ENCODE measurements at places on chromosomes 4 and X. TPM values are rescaled to one million over a fixed set of nuclear protein-coding genes. Genes with fewer than 3 reads are reported as not detected.

GRCh38 chr4:141140391-141141200 lies 7.3 kb upstream of the RNF150 start:
- DNase-seq: no peak
- no peaks in the 10 kb centered on the region for H3K27me3 ChIP-seq
- no peaks in the 10 kb centered on the region for H3K4me1 ChIP-seq
- no peak overlapping the region for H3K4me3 ChIP-seq
- H3K36me3 ChIP-seq: no peaks in the 10 kb centered on the region

The MUC7 gene
- not detected for total RNA-seq

The EDA2R gene
- 2.7 TPM for total RNA-seq

- H3K4me3 ChIP-seq: no peak overlapping the region
- no peaks in the 10 kb centered on the region for H3K27me3 ChIP-seq
- no peak overlapping the region for H3K27ac ChIP-seq
- no peak for DNase-seq
- H3K36me3 ChIP-seq: no peaks in the 10 kb centered on the region
Observed at GRCh38 chrX:150683536-150684146, 9.6 kb upstream of the MTMR1 start.

- no peaks in the 10 kb centered on the region for H3K36me3 ChIP-seq
- H3K4me3 ChIP-seq: peak overlapping the region; percentile 41
- peaks cover 32% of the 10 kb centered on the region for H3K4me1 ChIP-seq
- peak overlapping the region; percentile 91 for H3K27ac ChIP-seq
- H3K27me3 ChIP-seq: no peaks in the 10 kb centered on the region
Observed at GRCh38 chrX:118346258-118347094, 570 bp downstream of the WDR44 start.

DNA sequence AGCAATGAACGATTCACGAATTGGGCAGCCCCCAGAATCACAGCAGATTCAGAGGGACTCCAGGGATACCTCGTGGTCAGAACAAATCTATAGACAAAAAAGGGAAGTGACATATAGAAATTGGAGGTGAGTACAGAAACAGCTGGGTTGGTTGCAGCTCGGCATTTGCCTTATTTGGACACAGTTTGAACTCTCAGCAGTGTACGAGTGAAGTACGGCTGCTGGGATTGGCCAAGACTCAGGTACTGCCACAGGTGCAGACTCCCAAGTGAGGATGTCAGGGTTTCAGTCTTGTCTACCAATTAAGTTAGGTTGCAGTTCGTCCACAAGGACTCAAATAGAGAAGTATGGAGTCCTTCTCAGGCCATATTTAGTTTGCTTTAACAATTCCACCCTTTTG lies 28.2 kb downstream of the HTT-AS start:
- H3K27me3 ChIP-seq: no peaks in the 10 kb centered on the region
- H3K4me1 ChIP-seq: no peaks in the 10 kb centered on the region
- H3K27ac ChIP-seq: no peak overlapping the region
- no peak overlapping the region for H3K4me3 ChIP-seq
- DNase-seq: no peak
- H3K36me3 ChIP-seq: no peaks in the 10 kb centered on the region

- no peaks in the 10 kb centered on the region for H3K27me3 ChIP-seq
- no peak for DNase-seq
- no peaks in the 10 kb centered on the region for H3K36me3 ChIP-seq
- no peak overlapping the region for H3K27ac ChIP-seq
- H3K4me3 ChIP-seq: no peak overlapping the region
- H3K4me1 ChIP-seq: no peaks in the 10 kb centered on the region
Observed at GRCh38 chr4:119729835-119730670, 101.4 kb upstream of the PDE5A start.

- H3K27ac ChIP-seq: peak overlapping the region; percentile 65
- H3K27me3 ChIP-seq: no peaks in the 10 kb centered on the region
- DNase-seq: peak; percentile 14
- H3K4me1 ChIP-seq: peaks cover 4% of the 10 kb centered on the region
- no peak overlapping the region for H3K4me3 ChIP-seq
Observed at GRCh38 chr4:26140150-26140898, 180.5 kb upstream of the RBPJ start.

- peaks cover 18% of the 10 kb centered on the region for H3K4me1 ChIP-seq
- DNase-seq: peak; percentile 32
- H3K4me3 ChIP-seq: no peak overlapping the region
Observed at GRCh38 chr4:1748465-1748995, 27.2 kb downstream of the TACC3 start.

DNA sequence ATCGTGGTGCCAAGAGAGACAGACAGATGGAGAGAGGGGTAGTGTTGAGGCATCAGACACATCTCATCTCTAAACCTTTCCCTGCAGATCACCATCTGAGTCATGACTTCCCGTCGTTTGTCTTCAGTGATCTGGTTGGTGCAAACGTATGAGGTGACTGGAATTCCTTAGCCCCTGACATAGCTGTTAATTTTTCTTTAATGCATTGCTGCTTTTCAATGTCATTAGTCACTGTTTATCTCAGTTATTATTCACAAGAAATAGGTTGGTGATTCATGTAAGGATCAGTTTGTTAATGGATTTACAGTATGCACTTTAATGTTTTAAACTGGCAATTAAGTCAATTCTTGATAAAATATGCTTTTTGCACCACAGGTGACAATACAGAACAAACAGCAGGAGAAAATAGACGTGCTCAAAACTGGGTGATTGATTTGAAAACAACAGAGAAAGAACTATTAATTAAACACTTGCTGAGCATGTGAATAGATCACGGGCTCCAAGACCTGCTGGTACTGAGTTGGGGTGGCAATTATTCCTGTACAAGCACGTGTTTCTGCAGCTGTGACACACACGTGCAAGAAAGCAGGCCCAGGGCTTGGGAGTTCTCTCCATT lies 1.3 kb upstream of the TMEM154 start:
- no peak for DNase-seq
- no peaks in the 10 kb centered on the region for H3K36me3 ChIP-seq
- no peak overlapping the region for H3K4me3 ChIP-seq

The BGN gene
- 103 TPM for total RNA-seq

The RPS3A gene
- total RNA-seq: 2,897 TPM

The WDFY3 gene
- 105 TPM for total RNA-seq

DNA sequence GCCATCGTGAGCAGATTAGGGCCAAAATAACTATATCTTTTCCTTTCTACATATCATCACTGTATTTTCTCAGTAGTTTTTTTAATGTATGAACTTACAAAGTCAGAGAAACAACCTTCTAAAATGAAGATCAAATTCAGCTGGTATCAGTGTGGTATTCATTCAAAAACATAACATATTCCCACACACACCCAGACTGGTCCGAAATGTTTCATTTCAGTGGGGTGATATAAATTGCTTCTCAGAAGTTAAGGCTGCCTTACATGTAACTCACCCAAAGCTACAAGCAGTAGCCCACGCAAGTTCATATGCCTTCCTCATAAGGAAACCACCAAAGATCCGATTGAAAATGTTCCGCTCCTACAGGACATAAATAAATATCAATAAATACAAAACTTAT lies 37.8 kb downstream of the ACOT9 start:
- H3K4me1 ChIP-seq: no peaks in the 10 kb centered on the region
- no peak overlapping the region for H3K4me3 ChIP-seq
- H3K27me3 ChIP-seq: no peaks in the 10 kb centered on the region
- H3K27ac ChIP-seq: no peak overlapping the region
- DNase-seq: no peak
- no peaks in the 10 kb centered on the region for H3K36me3 ChIP-seq

DNA sequence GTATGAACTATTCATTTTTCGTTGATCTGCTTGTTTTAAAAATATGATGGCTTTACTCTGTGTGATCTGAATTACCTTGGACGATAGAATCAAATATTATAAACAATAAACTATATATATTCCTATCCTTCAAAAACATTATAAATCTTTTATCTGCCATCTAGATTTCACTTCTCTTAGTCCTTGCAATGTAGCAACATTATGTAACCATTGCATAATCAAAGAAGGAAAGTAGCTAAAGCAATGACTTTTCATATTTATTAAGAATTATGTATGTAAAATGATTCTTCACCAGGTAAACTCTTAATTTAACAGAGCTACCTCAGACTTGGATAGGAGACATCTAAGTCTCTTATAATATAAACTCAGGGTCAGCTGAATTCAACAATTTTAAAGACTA lies 210.5 kb downstream of the ADAMTS3 start:
- H3K27me3 ChIP-seq: no peaks in the 10 kb centered on the region
- no peak overlapping the region for H3K4me3 ChIP-seq
- no peaks in the 10 kb centered on the region for H3K4me1 ChIP-seq
- H3K27ac ChIP-seq: no peak overlapping the region

The GAB3 gene
- 7.5 TPM for total RNA-seq

GRCh38 chrX:154398668-154399526 lies 720 bp downstream of the RPL10 start:
- H3K27me3 ChIP-seq: no peaks in the 10 kb centered on the region
- DNase-seq: peak; percentile 83
- H3K27ac ChIP-seq: peak overlapping the region; percentile 98
- no peaks in the 10 kb centered on the region for H3K36me3 ChIP-seq

DNA sequence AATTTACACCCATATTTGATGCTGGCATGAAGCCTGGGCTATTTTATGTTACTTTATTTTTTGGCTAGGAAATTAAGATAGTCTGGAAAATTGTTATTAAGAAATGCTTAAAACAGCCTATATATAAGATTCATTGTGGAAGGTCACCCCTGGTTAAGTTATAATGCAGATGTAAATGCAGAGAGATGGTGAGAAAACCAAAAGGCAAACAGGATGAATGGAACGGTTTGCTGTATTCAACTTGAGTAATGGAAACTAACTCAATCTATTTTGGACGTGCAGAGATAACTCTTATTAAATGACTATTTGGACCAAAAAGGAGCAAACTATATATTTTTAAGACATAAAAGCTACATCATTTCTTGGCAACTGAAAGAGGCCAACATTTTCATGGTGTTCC lies 446.3 kb upstream of the FRG1 start:
- H3K4me3 ChIP-seq: no peak overlapping the region
- H3K4me1 ChIP-seq: no peaks in the 10 kb centered on the region
- no peak for DNase-seq
- H3K36me3 ChIP-seq: no peaks in the 10 kb centered on the region

- DNase-seq: no peak
- no peaks in the 10 kb centered on the region for H3K36me3 ChIP-seq
- no peaks in the 10 kb centered on the region for H3K27me3 ChIP-seq
- no peak overlapping the region for H3K27ac ChIP-seq
- no peak overlapping the region for H3K4me3 ChIP-seq
Observed at GRCh38 chr4:7355795-7356194, 78.9 kb downstream of the PSAPL1 start.

The SOWAHB gene
- not detected for total RNA-seq

DNA sequence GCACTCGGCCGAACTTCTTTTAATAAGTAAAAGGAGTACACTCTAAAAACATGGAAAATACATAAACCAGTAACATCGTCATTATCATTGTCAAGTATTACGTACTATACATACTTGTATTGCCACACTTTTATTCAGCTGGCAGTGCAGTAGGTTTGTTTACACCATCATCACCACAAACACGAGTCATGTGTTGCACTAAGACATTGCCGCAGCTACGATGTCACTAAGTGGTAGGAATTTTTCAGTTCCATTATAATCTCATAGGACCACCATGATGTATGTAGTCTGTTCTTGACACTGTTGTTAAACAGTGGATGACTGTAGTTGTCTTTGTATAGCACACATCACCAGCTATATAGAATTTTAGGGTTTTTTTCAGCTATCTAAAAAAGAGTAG lies 48.0 kb upstream of the TMEM131L start:
- no peaks in the 10 kb centered on the region for H3K4me1 ChIP-seq
- no peak overlapping the region for H3K27ac ChIP-seq
- no peaks in the 10 kb centered on the region for H3K27me3 ChIP-seq
- no peak for DNase-seq

GRCh38 chr4:121800638-121800960 lies 524 bp upstream of the EXOSC9 start:
- H3K4me3 ChIP-seq: peak overlapping the region; percentile 86
- H3K27ac ChIP-seq: peak overlapping the region; percentile 91
- no peaks in the 10 kb centered on the region for H3K27me3 ChIP-seq
- no peaks in the 10 kb centered on the region for H3K4me1 ChIP-seq
- no peak for DNase-seq
- H3K36me3 ChIP-seq: peaks cover 31% of the 10 kb centered on the region

DNA sequence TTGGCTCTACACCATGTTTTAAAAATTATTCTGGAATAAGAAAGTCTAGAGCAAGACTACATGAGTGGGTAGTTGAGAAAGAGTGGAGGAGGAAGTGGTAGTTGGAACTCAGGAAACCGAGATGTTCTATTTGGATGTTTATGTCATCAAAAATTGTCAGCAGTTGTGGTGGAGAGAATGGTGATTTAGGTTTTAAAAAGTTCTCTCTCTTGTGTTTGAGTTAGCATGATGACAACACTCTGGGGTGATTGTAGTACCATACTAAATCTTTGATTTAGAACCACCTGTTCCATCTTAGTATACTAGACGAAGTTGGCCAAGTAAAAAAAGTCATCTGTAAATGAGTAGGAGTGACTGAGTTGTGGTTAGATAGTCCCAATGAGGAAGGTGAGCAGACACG lies 40.7 kb downstream of the KLHL2 start:
- no peak for DNase-seq
- no peak overlapping the region for H3K4me3 ChIP-seq
- H3K27me3 ChIP-seq: no peaks in the 10 kb centered on the region
- H3K27ac ChIP-seq: no peak overlapping the region
- H3K4me1 ChIP-seq: no peaks in the 10 kb centered on the region

DNA sequence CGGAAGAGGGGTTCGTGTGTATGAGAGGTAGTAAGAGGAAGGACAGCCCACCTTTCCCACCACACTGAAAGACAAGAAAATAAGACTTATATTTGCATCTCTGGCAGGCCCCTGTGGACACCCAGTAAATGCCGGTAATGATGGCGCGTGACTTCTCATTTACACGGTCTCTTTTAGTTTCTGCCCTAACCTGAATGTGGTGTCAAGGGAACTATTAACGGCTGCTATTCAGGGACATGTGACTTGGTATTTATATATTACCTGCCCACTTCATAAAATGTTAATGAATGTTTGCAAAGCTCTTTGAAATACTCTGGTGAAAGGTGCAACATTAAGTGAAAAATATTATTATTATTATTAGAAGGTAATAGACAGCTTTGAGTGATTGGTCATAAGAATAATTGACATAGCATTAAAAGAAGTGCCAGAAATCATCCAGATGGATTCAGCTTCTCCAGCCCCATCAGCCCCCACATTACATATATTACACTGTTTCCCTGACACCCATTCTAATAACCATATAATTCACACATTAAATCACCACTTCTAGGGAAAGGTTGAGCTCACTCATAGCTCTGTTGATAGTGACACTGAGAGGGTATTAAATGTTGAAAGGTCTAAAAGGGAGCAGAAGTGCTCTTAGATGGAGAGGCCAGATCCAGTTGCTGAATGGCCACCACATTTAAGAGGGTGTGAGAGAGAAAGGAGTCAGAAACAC lies 83.0 kb upstream of the BEND4 start:
- no peaks in the 10 kb centered on the region for H3K4me1 ChIP-seq
- H3K27ac ChIP-seq: no peak overlapping the region
- DNase-seq: no peak
- no peak overlapping the region for H3K4me3 ChIP-seq
- no peaks in the 10 kb centered on the region for H3K27me3 ChIP-seq
- H3K36me3 ChIP-seq: no peaks in the 10 kb centered on the region
